ENCODE measurements at places on chromosomes 1 and 21.

DNA sequence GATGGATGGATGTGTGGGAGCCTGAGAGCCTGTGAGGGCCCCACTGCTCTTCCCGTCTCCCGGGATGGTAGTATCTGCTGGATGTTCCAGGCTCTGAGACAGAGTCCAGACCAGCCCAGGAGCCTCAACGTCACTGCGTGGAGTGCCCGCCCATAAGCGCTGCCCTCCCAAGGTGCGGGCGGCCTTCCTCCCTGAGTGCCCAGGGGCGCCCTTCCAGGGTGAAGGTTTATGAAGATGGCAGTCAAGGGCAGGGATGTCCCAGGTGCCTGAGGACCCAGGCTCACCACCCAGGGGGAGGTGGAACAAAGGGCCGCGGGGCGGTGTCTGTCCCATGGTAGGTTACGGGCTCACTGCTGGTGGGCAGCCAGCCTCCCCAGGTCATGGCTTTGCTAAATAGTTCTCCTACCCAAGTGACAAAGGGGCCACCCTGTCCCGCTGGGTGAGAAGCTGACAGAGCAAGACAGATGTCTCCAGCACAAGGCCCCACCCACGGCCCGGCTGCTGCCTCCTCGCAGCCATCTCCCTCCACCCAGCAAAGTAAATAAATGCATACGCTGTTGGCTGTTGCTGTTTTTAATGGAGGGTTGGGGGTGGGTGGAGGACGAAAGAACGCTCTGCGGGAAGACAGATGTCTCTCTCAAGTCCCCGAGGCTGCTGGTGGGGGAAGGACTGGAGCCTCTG, 9.0 kb upstream of the GPR153 start:
- DNase-seq: no peak

- no peak for DNase-seq
These were observed 46.7 kb downstream of the PHC2 start for GRCh38 chr1:33384040-33384812.

GRCh38 chr1:227343727-227344551, 25.6 kb upstream of the CDC42BPA start:
- no peak for DNase-seq

- no peak for DNase-seq
These were observed 716 bp upstream of the MTARC1 start for GRCh38 chr1:220786057-220786336.

DNA sequence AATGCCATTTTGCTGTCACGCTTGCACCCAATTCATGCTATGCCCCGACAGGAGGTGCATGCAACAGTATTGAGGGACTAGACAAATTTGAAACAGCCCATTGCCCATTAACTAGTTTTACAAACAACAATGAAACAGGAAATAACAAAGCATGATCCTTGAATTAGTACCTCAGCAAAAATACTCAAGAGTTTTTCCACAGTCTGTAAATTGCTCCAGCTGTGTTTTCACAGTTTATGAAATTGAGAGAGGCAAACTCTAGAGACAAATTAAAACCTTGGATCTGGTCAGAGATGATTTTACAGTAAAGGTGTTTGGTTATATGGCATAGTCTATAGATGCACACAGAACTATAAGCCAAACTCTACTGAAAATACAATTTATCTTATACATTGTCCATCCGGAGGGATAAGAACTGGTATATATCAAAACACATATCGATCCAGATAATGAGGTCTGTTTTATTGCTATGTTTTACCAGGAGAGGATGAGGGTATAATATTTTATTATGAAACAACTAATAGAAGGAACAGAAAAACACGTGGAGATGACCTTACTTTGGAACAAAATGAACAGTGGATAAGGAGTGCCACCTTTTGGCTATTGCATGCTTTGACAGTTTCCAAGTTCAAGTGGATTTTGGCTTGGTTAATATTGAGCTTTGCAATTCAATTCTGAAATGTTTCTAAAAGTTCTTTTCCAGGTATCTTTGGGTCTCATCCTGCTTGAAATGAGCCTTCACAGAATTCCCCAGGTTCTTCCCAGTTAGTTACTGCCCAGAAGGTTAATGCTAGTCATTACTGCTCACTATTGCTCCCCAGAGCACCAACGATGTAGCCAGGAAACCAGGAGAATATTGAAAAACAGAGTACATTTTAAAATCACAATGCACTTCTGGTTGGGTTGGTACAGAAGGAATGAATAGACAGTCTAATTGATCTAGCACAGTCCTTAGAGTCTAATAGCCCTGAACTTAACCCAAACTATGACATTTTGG, 45.7 kb downstream of the ZC3H11B start:
- DNase-seq: no peak

DNA sequence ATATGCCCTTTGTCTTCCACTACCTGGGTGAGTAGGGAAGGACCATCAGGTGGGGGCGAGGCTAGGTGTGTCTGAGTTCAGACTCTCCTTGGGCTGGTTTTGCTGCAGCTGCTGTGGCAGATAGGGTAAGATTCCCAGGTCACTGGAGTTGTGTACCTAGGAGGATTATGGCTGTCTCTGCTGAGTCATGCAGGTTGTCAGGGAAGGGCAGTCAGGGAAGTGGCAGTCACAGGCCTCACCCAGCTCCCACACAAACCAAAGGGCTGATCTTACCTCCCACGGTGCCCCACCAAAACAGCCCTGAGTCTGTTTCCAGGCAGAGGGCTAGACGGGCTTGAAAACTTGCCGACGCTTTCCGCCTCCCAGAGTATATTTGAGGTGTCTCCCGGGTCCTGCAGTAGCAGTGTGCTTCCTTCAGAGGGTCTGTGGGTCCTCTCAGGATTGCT, 201.6 kb upstream of the PLXNA2 start:
- DNase-seq: no peak

GRCh38 chr1:171793636-171794035, 12.2 kb downstream of the METTL13 start:
- DNase-seq: no peak

GRCh38 chr21:46552274-46552673, 52.6 kb downstream of the S100B start:
- no peak for DNase-seq

DNA sequence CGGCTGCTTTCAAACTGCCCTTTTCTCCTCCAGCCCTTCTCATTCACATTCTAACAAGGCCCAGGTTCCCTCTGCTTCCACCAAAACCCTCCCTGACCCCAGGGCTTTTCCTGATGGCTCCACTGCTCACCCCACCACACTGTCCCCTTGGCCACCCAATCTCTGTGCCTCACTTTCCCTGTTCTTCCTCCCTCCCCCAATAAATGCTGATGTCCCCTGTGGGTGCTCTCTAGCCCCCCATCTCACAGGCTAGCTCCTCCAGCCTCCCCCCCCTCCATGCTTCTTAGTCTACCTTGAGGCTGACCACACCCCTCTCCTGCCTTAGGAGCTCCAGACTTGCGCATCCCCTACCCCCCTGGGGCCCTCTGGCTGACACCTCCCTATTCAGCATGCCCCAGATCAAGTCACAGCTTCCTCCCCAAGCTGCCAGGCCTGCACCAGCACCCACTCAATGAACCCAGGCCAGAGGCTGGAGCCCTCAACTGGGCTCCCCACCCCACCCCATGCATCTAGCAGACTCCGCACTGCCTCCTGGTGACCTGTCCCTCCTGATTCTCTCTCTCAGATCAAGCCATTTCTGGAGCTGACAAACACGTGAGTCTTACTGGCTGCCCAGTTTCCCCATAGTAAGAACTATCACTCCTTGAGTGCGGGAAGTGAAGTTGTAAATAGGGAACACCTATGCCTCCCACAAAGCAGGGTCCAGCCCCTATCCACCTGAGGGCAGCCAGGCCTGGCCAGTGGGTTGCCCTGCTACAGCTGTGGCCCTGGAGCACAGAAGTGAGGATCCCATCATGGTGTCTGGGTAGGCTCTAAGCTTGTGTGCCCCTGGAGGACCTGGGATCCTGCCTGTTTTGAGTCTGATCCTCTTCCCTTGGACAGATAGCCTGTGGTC, 117.9 kb downstream of the DMRTB1 start:
- no peak for DNase-seq

DNA sequence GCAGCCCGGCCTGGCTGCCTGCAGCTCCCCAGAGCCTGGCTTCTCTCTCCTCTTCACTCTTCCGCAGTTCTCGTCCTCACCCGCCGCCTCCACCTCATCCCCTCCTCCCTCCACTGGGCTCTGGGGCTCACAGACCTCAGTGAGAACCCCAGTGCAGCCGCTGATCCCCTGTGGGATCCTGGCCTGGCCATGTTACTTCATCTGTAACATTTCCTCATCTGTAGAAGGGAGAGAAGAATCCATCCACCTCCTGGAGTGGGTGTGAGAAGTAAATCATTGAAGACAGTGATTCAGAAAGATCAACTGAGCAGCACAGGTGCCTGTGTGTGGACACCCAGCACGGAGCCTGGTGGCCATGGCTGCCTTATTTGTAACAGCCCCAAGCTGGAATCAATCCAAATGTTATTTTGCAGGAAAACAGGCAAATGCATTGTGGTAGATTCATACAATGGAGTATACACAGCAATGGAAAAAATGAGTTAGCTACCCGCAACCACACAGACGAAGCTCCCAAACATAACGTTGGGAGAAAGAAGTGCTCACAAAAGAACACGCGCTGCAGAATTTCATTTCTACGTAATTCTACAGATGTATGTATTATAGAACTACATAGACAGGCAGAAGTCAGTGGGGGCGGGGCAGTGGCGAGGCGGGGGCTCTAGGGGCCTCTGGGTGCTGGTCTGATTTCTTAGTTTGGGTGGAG, 8.7 kb downstream of the LAPTM5 start:
- DNase-seq: no peak

All from GM18507 (cell line).